ENCODE measurements at places on chromosomes 13 and 19.

GRCh38 chr19:13882836-13883235 is 5.9 kb downstream of the NANOS3 start:
- DNase-seq, result no peak

DNA sequence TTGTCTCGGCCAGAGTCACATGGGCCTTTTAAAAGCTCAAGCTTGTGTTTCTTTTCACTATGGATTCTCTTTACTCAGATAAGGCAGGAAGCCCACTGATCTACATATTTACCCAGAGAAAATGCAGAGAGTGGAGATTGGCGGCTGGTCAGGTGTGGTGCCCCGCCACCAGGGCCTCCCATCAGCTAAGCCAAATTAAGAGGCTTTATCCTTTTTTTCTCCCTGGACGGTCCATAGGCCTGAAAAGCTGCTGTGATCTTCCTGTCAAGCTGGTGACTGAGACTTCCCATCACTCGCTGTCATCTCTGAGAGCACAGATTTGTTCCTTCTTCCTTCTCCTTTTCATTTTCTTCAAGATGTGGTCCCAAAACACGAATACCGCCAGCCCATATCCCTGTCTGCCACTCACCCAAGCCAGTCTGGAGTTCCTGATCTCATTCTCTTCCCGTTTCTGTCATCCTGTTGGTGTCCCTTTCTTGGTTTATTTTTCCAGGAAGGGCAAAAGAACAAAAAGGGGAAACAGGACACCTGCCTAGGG is 1.9 kb downstream of the SAFB start:
- no peak for DNase-seq

DNA sequence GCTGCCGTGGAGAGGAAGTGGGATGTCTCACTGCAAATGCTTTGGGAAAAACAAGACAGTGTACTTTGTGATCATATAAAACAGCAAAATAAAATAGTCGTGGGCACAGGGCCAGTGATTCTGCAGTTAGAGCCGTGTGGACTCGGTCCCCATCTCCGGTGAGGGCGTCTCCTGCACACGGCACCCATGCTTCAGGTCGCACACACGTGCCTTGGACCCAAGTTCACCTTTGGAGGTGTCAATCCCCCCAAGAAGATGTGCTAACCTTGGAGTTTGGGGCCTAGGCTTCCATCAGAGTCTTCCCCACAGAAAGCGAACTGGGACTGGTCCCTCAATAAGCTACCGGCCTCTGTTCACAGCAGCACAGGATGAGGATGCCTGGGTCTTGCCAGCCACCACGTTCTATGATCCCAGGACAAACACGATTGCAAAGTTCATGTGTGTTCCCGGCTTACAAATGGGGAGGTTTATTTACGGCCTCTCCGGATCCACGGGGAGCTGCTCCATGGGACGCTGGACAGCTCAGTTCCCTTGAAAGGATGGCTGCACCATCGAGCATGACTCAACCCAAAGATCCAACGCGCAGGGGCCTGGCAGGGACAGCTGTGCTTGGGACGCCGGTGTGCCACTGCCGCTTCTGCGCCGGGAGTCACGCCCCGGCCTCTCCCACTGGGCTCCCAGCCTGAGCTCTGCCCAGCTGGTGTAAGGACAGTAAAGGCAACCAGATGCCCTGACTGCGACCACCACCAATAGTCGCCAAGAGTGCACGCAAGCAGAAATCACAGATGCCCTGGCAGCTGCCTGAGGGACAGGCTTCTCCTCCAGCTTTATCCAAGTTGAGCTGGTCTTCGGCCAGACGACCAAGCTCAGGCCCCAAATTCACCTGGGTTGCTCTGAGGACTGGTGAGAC is 8.6 kb downstream of the GAS6 start:
- no peak for DNase-seq

- no peak for DNase-seq
Measured at GRCh38 chr13:113187263-113187669, 21.2 kb downstream of the PCID2 start.

GRCh38 chr19:51546650-51547396 is 15.4 kb upstream of the SIGLEC6 start:
- no peak for DNase-seq

- no peak for DNase-seq
Measured at GRCh38 chr19:10981252-10981895, 20.5 kb downstream of the SMARCA4 start.

DNA sequence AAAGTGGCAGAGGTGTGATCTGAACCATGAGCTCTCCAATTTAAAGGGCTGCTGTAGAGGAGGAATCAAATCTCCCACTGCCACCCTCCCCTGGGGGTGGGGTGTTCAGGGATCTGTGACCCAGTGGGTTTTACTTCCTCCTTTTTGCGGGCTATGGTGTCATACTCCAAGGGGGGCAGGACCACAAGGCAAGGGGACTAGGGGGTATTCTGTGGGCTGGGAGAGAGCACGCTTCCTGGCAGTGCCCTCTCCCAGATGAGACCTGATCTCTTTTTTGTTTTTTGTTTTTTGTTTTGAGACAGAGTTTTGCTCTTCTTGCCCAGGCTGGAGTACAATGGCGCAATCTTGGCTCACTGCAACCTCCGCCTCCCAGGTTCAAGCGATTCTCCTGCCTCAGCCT is 10.3 kb downstream of the PLD3 start:
- no peak for DNase-seq

DNA sequence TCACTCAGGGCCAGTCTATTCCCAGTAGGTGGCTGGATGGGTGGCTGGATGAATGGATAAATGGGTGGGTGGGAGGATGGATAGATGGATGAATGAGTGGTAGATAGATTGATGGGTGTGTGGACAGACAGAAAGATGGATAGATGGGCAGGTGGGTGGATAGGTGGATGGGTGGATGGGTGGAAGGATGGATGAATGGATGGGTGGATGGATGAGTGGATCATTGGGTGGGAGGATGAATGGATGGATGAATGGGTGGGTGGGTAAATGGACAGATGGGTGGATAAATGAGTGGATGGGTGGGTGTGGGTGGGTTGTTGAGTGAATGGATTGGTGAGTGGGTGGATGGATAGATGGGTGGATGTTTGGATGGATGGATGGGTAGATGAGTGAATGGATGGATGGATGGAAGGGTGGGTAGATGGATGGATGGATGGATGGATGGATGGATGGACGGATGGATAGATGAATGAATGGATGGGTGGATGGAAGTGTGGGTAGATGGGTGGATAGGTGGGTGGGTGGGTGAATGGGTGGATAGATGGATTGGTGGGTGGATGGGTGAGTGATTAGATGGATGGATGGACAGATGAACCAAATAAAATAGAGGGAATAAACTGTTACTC is 27.1 kb upstream of the CCNE1 start:
- DNase-seq, result no peak

- no peak for DNase-seq
Measured at GRCh38 chr13:53545340-53545941, 516.8 kb downstream of the OLFM4 start.

DNA sequence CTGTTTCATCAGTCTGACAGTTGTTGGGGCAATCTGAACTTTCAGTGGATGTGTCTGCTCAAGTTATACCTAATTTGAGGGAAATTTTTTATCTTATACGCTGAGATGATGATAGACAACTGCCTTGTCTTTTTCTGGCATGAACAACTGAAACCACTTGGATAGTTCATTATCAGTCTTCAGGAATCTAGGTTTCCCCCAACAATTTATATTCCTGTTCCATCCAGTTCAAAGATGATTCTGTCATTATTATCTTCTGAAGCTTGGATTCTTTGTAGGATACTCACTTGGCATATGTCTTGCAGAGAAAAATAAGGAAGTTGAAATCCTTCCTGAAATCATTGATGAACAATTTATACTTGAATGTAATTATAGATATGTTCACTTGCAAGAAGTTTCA is 193.7 kb downstream of the LMO7 start:
- no peak for DNase-seq

DNA sequence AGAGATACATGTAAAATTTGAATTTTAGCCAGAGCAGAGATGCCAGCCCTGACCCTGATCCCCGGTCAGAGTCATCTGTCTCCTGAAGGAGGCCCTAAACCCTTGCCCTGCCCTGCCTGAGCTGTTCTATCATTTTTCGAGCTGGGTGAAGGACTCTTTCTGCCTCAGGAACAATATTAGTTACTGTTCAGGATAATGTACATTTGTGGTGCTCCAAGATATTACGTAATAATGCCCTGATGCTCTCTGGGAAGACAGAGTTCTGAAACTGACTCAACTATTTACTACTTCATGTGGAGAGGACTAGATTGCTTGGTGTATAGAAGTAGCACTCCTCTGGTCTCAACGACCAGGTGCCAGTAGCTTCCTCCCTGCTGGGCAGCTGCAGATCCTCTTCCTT is 37.9 kb upstream of the UBL3 start:
- no peak for DNase-seq

- DNase-seq, result peak; percentile 65
Measured at GRCh38 chr19:9914001-9914314, 22.4 kb downstream of the OLFM2 start.

DNA sequence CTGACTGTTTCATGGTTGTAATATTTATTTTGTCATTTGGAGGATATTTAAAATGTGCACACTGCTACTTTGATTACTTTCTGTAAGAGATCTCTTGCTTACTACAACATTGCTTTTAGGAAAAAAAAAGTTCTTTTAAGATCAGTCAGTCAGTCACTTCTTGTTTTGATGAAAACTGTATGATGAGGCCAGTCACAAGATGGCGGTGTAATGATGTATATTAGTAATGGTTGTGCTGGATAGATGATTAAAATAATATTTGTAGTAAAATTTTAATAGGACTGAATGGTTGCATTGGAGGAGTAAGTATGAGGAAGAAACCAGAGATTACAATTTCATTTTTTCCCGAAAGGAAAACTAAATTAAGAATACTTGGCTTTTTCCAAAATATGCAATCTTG is 2411.1 kb downstream of the PCDH9 start:
- no peak for DNase-seq

GRCh38 chr19:56309511-56310185 is 5.0 kb downstream of the ZSCAN5A start:
- peak; percentile 71 for DNase-seq

Measured in HuH-7.5 (cell line).